HCT116 (cell line): ENCODE measurements at places on chromosomes 6 and 20. TPM values are rescaled to one million over a fixed set of nuclear protein-coding genes. Genes with fewer than 3 reads are reported as not detected.

- DNase-seq, result no peak
Measured at GRCh38 chr20:52783769-52784168, 188.4 kb upstream of the TSHZ2 start.

Gene TRAPPC3L
- not detected for total RNA-seq

DNA sequence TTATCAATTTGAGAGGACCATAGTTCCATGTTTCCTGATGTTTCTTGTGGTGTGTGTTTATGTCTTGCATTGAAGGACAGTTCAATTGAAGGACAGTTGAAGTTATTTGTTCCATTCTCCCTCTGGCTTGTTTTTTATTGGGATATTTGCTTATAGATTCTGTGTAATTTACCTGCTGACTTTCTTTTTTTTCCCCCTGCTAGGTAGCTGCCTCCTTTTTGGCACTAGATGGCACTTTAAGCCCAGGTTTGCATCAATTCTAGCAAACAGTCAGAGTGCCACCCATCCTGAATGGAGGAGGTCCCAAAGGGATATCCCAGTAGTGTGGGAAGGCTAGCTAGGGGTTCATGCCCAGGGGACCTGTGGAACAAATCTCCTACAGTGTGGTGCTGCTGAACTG lies 78.1 kb downstream of the CFAP61 start:
- peak; percentile 33 for DNase-seq

Gene ARHGAP40
- 3.4 TPM for total RNA-seq
